Upper lobe of left lung (tissue), 6 donors: ENCODE measurements at places on chromosomes 7 and 10. TPM values are rescaled to one million over a fixed set of nuclear protein-coding genes. Genes with fewer than 3 reads are reported as not detected.

The NUTM2D gene
- total RNA-seq: 4.3 TPM

- H3K27me3 ChIP-seq: no peaks in the 10 kb centered on the region
- no peaks in the 10 kb centered on the region for H3K4me1 ChIP-seq
- H3K27ac ChIP-seq: no peak overlapping the region
- DNase-seq: no peak
- no peak overlapping the region for H3K4me3 ChIP-seq
Observed at GRCh38 chr7:126774077-126774476, 478.7 kb downstream of the GRM8 start.

DNA sequence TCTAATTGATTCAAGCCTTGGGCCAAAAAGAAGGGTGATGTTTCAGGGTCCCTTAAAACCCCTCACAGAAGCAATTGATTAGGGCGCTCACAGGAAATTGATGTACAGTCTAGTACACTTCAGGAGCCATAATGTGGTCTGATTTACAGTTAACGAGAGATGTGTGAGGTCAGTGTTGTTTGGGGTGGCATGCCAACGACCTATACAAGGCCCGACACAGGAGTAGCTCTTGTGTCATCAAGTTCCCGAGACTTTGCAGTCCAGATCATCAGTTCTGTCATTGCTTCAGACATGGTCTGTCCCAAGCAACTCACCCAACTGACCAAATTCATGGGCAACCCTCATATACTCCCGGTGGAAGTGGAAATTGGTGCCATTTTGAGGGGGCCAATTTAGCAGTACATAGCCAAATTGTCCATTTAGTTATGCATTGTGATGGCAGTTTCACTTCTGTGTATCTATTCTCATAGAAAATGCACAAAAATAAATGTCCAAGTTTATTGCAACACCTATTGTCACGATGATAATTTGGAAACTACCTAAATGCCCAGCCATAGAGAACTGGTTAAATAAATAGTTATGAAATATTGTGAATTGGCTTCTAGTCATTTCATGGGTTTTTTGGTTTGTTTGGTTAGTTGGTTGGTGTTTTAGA lies 18.0 kb upstream of the ARID5B start:
- no peaks in the 10 kb centered on the region for H3K27me3 ChIP-seq
- H3K4me3 ChIP-seq: no peak overlapping the region
- DNase-seq: no peak
- no peak overlapping the region for H3K27ac ChIP-seq

- H3K36me3 ChIP-seq: no peaks in the 10 kb centered on the region
- no peak overlapping the region for H3K4me3 ChIP-seq
- peaks cover 77% of the 10 kb centered on the region for H3K4me1 ChIP-seq
- peak overlapping the region; percentile 88 for H3K27ac ChIP-seq
- no peaks in the 10 kb centered on the region for H3K27me3 ChIP-seq
Observed at GRCh38 chr10:72257051-72257892, 16.5 kb upstream of the DDIT4 start.

DNA sequence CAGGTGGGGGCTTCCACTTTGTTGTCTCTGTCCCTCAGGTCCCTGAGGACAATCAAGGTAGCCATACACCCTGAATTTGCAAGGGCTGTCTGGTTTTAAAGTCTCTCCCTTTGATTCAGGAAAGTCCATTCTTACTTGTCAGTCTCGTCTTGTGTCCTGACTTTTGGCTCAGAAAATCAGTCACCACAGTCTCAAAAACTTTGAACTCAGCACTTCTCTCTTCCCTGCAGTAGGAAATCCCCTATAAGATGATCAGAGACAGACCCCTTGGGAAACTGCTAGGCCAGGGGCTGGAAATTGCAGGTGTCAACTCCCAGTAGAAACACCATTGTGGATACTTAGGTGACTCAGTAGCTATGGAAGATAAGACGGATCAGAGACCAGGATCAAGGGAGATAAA lies 73.1 kb downstream of the CDC123 start:
- no peak overlapping the region for H3K27ac ChIP-seq
- no peak for DNase-seq
- no peak overlapping the region for H3K4me3 ChIP-seq

The LDB3 gene
- total RNA-seq: 0.76 TPM

The ATP6V0A4 gene
- total RNA-seq: not detected

The NAT16 gene
- not detected for total RNA-seq

DNA sequence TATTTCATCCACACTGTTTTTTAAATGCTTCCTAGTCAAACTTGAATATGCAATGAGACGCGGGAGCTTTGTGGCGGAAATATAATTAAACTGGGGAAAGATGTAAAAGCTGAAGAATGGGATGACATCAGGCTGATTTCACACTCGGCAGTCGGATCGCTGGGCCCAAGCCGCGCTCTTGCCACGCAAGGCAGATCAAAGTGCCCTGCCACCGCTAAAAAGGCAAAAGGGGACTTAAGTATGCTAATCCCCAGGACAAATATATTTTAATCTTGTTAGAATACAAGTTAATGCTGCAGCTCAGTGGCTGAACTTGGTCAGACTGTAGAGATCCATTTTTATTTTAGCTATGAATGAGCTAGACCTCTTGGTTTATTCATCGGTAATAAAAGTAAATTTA lies 13.8 kb downstream of the EN2 start:
- no peak for DNase-seq
- peaks cover 27% of the 10 kb centered on the region for H3K4me1 ChIP-seq
- H3K36me3 ChIP-seq: no peaks in the 10 kb centered on the region
- H3K27ac ChIP-seq: no peak overlapping the region
- H3K27me3 ChIP-seq: peaks cover 61% of the 10 kb centered on the region
- H3K4me3 ChIP-seq: no peak overlapping the region

DNA sequence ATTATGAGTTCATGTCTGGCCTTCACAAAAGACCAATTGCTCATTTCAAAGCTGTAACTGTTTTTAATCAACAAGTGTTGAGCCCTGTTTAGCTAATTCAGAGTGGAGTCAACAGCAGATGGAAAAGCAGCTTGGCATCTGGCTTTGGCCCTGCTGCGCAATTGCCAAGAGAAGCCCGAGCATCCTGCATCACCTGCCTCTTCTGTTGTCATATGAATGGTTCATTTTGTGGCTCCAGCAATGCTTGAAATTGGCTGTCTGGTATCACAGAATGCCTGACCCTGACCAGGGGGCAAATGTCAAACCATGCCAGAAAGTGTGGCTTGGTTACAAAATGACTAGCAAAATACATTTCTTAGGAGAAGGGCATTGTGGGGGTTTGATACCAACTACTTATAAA lies 296.5 kb upstream of the PHF14 start:
- no peaks in the 10 kb centered on the region for H3K27me3 ChIP-seq
- H3K36me3 ChIP-seq: no peaks in the 10 kb centered on the region
- H3K4me1 ChIP-seq: no peaks in the 10 kb centered on the region
- H3K4me3 ChIP-seq: no peak overlapping the region

DNA sequence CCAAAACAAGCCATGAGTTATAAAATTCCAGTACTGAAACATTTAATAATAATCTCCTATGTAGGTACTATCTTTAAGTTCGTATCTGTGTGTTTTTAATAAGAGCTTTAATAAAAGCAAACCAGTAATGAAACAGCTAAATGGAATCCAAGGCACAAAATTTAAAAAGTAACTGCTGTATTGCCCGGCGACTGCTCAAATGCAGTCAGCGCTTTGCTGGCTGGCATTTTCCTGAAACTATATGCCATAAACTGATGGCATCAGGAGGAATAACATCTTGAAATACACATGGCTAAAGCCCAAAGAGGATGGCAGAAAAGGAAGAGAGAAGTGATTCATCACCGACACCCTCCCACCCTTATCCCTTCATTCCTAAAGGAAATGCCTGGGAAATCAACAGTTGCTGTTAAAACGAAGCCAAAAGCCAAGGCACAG lies 133.1 kb downstream of the CUBN start:
- no peak for DNase-seq
- no peaks in the 10 kb centered on the region for H3K27me3 ChIP-seq
- no peak overlapping the region for H3K27ac ChIP-seq
- H3K4me3 ChIP-seq: no peak overlapping the region
